ENCODE measurements at places on chromosomes 7 and 10.
A peak's percentile ranks its signal among the peaks of the same experiment; 100 is the strongest.

DNA sequence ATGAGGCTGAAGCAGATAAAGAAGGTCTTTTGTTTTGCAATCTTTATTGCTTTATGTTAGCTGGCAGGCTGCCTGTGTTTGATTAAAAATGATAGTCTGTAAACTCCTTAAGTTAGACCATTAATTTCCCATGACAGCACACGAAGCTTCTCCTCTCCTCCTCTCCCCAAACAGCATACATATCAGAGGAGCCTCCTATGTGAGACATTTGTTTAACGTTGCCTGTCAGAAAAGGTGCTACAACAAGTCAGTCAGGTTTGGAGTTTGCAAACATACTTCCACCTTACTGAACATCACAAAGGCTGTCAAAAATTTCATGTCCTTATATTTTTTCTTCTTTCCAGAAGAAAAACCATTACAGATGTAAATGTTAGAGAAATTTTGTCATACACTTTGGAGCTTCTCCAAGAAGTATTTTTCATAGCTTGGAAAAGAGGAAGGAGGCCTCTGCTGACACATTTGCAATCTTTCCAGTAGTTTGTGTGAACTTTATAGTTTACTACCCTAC lies 393.1 kb downstream of the EXOC4 start:
- DNase-seq, result no peak

DNA sequence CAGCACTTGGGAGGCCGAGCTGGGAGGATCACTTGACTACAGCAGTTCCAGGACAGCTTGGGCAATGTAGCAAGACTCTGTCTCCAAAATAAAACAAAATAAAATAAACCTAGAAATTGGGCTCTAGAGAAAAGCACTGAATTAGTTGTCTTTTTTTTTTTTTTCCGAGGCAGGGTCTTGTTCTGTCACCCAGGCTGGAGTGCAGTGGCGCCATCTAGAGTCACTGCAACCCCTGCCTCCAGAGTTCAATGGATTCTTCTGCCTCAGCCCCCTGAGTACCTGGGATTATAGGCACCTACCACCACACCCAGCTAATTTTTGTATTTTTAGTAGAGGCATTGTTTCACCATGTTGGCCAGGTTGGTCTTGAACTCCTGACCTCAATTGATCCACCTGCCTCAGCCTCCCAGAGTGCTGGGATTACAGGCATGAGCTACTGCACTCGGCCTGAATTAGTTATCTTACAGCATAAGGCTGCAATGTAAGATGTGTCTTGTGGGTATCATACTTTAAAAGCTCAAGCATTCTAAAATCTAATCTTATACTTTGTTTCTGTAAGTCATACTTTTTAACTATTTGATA lies 12.8 kb downstream of the MEIG1 start:
- peak; percentile 69 for DNase-seq

DNA sequence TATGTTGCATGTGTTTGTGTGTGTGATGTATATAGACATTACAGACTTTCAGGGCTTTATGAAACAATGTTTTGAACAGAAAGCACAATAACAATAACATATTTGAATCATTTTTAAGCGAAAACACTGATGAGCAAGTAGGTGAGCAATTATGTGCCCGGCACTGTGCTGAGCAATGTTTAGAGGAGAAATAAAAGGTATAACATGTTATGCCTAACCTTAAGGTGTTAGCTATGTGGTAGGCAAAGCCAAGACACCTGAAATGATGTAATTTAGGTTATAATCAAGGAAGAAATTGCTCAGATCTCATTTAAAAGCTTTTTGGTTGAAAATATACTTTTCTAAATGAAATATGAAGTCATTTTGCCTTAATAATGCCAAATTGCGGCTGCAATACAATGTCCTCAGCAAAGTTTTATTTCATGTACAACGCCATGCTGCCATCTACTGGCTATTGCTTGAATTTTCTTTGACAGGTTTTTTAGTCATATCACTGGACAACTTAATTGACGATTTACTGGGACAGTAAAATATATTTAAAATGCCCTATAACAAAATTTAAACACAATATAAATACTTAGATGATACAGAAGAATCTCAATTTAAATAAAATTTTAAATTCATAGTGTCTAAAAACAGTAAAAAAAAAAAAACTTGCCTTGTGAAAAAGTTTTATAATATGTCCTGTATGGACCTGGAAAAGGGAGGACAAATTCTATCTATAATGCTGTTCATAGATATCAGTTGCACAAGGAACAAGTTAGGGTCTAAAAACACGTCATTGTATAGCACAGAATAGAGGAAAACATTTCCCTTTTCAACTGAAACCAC lies 131.1 kb upstream of the CDK1 start:
- DNase-seq, result no peak

GRCh38 chr7:155648752-155649339 lies 4.4 kb downstream of the RBM33 start:
- DNase-seq, result no peak

DNA sequence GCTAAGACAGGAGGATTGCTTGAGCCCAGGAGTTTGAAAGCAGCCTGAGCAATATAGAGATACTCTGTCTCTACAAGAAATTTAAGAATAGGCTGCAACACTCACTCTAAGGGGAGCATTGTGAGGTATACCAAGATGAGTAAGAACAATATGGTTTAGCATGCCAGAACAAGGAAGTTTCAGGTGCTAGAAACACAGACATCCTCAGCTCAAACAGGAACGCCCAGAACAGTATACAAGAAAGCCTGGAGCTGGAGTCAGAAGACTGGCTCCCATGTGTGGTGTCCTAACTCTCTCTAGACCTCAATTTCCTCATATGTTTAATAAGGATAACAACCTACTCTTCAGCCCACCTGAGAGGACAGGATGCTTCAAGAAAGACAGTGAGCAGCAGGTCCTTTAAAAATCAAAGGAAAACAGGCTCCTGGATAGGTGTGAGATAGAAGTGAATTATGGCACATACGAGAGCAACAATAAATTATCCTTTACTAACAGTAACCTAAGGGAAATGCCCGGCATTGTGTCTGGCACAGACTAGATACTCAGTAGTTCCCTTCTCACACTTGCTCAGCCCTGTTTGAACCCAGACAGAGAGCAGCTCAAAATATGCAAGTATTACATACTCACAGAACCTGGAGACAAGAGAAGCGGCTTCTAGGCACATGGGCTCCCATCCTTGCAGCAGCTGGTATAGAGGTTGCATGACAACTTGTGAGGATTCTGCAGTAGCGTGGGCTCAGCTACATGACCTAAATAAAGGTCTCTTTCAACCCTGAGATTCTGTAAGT lies 45.4 kb downstream of the KAT6B start:
- DNase-seq, result no peak

DNA sequence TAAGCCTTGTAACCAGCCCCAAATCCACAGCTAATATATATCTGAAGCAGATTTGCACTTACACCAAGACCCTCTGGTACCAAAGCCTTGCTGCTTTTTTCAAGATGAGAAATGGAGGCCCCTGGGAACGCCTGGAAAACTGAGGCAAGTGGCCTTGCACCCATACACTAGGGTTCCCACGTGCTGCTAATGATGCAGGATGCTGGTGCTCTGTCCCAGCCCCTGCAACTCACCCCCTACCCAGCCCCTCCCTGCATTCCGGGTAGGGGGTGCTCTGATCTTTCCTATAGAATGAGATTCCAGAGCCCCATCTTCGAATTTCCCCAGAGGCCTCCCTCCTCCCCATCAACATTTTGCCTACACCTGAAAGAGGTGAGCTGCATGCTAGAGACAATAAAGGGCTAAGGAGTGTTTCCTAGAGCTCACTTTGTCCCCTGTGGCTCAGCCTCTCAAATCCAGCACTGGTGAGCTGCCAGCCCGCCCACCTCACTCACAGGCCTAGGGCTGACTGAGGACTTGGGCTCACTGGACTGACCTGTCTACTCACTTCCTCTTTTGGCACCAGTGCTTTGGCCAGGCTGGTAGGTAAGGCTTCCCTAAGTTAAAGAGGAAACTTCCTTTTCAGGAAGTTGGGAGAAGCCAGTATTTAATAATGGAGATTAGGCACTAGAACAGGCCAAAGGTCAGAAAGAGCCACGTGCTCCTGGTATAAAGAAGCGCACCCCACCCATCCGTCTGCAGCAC lies 9.8 kb downstream of the RBP4 start:
- DNase-seq, result peak; percentile 78

DNA sequence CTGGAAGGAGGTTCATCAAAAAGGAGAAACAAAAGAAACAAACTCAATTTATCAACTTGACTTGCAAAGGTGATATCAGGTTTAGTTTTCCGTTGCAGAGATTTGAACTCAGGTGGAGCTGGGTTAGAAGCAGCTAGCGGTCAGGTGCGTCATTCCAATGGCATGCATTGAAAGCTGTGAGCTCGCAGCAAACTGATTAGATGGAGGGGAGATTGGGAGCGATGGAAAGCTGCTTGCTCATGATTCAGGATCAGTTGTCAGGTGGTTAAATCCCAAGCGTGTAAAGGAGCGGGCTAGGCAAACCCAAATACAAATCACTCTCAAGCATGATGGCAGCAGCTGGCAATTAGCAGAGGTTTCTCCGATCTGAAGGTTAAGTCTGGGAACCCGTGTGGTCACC lies 49.3 kb upstream of the AFAP1L2 start:
- DNase-seq, result no peak

DNA sequence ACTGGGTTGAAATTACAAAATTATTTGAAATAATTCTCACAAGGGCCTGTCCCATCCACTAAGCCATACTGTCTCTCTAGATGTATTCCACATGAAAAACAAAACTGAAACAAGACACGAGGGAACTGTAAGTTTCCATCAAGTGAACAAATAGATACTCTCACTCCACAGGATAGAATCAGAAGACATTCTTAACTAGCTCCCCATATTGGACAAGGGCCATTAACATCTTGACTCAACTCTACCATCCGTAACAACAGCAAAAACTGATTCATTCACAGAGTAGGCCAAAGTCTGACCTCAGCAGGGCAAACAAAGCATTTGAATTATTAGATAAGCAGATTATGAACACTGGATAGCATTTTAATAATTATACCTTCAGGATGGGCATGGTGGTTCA lies 29.1 kb downstream of the UBE2H start:
- DNase-seq, result peak; percentile 60

- no peak for DNase-seq
Observed at GRCh38 chr7:31495653-31496052, 18.2 kb upstream of the ITPRID1 start.

DNA sequence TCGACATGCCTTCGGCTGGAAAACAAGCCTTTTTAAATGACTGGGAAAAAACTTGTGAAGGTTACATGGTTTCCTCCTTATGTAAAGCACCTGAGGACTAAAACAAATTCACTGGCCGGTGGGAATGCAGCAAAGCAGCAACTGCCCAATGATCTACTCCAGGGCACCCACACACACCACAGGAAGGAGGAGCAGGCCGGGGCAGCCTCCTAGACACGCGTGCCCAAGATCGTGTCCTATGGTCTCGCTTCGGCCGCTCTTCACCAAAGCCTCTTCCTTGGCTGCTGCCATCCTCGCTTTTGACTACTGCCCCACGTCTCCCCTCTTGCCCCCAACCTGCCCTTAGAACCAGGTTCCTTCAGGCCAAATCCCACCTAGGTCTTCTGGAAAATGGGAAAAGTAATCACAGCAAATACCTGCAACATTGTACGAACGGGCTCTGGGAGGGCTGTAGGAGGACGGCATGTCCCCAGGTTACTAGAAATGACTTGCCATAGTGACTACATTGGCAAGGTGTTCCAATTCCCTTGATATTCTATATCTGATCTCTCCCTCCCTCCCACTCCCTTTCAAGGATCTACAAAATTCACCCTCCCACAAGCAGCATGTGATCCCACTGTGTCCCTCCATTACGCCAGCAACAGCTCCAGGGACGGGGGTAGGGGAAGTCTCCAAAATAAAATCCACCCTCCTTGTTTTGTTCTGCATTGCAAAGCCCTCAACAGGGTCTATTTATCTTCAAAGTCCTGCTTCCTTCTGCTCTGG lies 84.9 kb downstream of the RNF216 start:
- no peak for DNase-seq

GRCh38 chr7:73354196-73354595 lies 26.2 kb downstream of the FKBP6 start:
- DNase-seq, result no peak

- peak; percentile 30 for DNase-seq
Observed at GRCh38 chr10:119538632-119539358, 3.7 kb downstream of the RGS10 start.

- no peak for DNase-seq
Observed at GRCh38 chr10:97184971-97185325, 811 bp downstream of the SLIT1 start.

- no peak for DNase-seq
Observed at GRCh38 chr7:26011039-26011696, 140.8 kb upstream of the NFE2L3 start.

GRCh38 chr10:123017421-123018165 lies 8.8 kb downstream of the ACADSB start:
- no peak for DNase-seq

- no peak for DNase-seq
Observed at GRCh38 chr10:125373546-125373945, 213.2 kb upstream of the CTBP2 start.

GRCh38 chr7:131016230-131016629 lies 282.2 kb upstream of the KLF14 start:
- DNase-seq, result no peak

DNA sequence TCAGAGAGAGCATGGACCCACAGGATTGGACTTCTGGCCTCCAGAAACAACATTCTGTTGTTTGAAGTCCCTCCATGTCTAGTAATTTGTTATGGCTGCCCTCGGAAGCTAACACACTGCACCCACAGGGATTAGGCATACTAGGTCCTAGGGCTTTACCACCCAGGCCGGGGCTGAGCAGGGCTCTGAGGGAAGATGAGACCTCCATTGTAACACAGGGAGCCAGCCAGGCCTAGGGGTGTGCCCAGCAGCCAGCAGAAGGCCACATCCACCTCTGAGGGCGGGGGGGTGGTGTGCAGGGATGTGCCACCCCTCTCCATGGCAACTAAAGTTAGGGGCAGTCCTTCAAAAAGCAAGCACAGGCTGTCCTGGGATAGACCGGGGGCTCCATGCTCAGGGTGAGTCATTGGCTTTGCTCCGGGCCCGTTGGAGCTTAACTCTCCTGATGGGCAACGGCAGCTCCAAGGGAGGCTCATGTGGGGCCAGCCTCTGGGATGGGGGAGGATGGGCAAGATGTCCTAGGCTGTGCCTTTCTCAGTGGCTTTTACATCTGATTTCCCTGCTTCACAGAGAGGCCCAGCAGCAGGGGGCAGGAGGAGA lies 96.6 kb upstream of the GPR26 start:
- DNase-seq, result no peak

GRCh38 chr10:133462512-133463305 lies 9.0 kb downstream of the SCART1 start:
- DNase-seq, result peak; percentile 6

GRCh38 chr7:69951458-69951857 lies 353.2 kb downstream of the AUTS2 start:
- DNase-seq, result no peak

Data from Peyer's patch (tissue), 4 donors.